ENCODE measurements at places on chromosomes 6 and 20.

DNA sequence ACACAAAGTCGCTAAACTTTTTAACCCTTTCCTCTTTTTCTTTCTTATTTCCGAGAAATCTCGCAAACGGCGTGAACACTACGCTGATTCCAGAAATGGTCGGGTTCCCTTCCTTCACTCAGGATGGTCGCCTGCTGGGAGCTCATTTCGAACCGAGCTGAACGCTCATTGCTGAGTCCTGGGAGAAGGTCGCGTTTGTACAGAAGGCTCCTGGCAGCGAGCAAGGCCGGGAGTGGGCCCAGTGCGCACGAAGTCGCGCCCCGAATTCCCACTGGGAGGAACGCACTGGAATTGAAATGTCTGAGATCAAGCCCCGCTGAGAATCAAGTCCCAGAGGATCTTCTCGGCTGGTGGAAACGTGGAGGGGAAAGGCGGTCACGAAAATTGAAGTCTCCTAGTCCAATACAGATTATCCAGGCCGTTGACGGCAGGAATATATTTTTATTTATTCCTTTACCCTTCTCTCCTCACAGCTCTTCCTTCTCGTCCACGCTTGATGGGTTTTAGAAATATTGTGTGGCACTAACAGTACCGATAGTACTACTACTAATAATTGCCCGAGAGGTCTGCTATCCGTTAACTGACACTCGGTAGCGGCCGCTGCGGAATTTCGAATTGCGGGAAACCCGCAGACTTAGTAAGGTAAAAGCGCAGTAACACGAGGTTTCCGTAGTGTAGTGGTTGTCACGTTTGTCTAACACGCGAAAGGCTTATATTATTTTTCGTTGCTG lies 207.2 kb upstream of the ZNF184 start:
- DNase-seq = no peak

GRCh38 chr20:9141070-9141469 lies 72.2 kb downstream of the PLCB4 start:
- no peak for DNase-seq

- DNase-seq = no peak
Observed at GRCh38 chr6:30570740-30571074, 535 bp upstream of the ABCF1 start.

- no peak for DNase-seq
Observed at GRCh38 chr6:138370631-138371451, 6.9 kb upstream of the SMIM28 start.

GRCh38 chr6:25027221-25027916 lies 91.6 kb upstream of the RIPOR2 start:
- peak; percentile 71 for DNase-seq

DNA sequence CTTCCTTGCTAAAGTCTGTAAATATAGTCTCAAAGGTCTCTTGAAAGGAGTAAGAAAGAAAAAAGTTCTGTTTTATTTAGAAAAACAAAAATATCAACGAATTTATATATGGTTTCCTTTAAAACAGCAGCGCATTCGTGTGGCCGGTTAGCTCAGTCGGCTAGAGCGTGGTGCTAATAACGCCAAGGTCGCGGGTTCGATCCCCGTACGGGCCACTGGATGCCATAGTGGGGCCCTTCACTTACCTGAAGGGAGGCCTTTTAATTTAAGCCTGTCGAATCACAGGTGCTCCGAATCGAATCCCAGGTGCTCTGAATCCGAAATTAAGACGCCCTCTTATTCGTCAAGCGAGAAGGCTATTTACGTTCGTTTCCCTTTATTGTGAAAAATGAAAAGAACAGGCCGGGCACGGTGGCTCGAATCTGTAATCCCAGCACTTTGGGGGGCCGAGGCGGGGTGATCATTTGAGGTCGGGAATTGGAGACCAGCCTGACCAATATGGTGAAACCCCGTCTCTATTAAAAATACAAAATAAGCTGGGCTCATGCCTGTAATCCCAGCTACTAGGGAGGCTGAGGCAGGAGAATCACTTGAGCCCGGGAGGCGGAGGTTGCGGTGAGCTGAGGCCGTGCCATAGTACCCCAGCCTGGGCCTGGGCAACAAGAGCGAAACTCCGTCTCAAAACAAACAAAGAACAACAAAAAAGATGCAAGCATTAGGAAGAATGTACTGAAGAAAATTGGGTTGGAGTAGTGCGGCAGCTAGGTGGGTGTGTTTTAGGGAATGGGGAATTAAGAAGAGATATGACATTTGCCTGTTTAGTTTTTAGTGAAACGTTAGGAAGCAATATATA lies 195.8 kb upstream of the ZNF184 start:
- no peak for DNase-seq

DNA sequence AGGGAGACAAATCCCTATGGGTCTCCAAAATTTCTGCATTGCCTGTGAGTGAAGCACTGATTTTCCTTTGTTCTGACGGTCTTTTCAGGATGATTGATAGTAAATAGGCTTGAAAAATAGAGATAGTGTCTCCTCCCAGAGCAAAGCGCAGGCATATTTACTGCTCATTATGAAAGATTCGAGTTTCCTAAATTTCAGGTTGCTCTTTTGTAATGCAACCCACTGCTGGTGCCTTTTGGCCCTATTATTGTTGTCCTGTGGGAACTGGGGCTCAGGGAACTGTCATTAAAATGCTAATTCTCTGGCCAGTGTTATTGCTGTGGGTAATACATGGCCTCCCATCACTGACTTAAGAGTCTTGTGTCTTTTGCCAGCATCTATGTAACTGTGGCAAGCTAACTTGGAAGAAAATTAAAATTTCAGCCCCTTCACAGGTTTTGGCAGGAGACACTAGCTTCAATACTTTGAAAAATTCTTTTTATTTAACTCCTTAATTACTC lies 754.1 kb upstream of the MAP3K7 start:
- no peak for DNase-seq

DNA sequence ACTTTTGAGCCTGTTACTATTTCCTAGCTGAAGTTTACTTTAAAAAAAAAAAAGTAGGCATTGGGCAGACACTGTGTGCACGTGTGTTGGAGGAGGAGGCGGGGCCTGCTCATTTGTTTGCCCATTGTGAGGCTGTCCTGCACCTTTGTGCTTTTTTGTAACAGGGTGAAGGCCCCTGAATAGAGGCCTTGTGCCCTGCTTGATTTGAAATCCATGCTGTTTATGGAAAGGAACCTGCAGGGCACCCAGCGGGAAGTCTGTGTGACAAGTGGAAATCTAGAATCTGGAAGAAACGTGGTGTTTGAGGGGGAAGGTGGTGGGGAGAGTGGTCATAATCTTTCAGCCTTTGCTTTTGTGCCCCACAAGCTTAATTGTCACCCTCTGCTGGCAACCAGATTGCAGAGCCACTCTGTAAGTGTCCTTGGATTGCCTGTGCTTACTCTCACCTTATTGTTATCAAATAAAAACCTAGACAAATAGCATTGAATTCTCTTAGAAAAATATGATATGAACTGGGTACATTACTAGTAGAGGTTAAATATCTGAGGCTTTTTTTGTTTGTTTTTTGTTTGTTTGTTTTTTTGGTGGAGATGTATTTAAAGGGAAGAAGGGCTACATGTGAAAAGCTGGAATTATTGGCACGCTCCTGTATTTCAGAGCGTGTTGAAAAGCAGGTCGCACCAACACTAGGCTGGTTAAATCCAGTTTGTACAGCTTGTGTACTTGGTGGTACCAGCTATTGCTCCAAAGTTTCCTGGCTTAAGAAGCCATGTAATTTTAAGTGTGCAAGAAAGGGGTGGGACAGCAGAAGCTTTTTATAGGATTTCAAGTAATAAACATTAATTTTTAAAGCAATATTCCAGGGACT lies 156.3 kb downstream of the ARID1B start:
- no peak for DNase-seq

DNA sequence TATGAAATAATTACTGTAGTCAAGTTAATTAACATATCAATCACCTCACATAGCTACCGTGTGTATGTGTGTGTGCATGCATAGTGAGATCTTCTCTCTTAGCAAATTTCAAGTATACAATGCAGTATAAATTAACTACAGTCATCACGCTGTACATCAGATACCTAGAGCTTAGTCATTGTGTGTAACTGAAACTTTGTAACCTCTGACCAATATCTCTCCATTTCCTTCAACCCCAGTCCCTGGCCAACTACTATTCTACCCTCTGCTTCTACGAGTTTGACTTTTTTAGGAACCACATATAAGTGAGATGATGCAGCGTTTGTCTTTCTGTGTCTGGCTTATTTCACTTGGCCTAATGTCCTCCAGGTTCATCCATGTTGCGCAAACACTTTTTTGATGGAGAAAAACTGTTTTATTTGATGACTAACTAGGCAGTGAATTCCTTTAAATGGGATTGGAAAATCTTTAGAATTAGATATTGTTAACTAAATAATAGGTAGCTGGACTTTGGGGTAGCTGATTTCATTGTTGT lies 459.5 kb downstream of the DHX35 start:
- DNase-seq = no peak

DNA sequence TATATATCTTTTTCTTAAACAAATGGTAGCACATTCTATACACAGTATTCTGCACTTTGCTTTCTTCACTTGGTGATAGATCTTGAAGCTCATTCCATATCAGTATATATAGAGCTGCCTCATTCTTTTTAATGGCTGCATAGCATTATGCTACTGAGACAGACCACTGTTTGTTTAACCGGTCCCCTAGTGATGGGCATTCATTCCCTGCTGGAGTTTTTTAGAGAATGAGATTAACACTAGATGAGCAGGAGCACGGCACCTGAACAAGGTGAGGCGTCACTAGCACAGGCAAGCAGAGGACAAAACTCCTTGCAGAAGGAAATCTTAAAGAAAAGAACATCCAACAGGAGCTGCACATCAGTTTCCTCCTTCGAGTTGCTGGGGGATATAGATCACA lies 69.6 kb downstream of the GNAS-AS1 start:
- no peak for DNase-seq

- DNase-seq = no peak
Observed at GRCh38 chr20:32006841-32007786, 3.1 kb upstream of the CCM2L start.

- no peak for DNase-seq
Observed at GRCh38 chr6:101266063-101266462, 127.4 kb upstream of the GRIK2 start.

DNA sequence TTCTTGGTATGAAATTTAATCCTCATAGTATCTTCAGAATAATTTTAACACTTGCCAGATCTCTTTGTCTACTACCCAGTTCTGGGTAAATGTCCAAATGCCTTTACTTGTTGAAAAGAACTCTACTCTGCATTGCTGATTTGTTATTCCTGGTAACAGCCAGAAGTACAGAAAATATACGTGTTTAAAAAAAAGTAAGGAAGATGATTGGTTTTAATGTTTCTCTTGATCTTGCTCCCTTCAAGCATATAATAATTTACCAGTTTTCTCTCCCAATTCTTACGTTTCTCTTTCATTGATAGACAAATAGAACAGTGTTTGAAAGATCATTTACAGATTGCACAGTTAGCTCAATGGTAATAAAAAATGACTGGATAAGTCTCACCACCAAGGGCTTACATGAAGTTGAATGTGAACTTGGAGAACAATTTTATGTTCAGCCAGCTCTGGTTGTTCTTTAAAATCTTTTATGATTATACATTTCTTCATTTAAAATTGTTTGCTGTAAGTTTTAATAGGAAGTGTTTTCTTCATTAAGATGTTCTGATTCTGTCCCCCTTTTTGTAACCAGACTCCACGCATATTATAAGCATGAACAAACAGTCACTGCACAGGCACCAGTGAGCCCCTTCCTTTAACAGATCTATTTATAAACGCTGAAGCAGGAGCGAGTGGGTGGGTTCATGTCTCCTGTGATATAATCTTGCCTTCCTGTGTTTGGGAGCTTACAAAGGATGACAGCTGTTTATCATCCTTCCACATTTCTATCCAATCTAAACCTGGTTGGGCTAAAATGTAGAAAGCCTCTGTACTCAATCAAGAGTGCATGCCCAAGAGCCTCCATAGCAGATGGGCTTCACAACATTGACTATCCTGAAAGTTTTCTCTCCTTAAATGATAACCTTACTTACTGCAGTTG lies 299.5 kb downstream of the PRL start:
- DNase-seq = no peak

DNA sequence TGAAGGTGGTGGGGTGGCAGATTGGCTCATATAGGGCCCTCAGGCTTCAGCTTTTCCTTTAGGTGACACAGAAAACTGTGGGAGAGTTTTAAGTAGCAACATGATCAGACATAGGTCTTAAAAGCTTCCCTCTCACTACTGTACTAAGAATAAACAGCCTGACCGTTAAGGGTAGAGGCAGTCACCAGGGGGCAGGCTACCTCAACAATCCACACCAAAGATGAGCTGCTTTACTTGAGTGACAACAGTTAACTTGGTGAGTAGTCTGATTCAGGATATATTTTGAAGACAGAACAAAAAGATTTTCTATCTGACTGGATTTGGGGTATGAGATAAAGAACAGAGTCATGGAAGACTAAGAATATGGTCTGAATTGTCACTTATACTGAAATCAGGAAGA lies 193.1 kb upstream of the SHLD1 start:
- DNase-seq = peak; percentile 17

DNA sequence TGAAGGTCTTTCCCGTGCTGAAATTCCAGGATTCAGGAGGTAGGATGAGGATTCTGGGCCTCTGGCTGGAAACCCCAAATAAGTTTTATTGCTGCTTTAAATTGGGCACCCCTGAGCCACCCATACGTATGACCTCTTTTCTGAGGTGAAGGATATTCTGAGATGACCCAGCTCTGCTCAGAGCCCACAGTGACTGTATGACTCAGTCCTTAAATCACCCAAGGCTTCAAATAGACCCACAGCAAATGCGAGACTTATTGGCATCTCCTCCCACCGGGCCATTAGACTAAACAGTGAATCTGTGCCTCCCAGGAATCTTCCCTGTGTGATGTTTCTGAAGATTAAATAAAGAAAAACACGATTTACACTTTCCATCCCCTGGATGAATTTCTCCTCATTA lies 9.5 kb downstream of the SIRPG start:
- DNase-seq = no peak

GRCh38 chr20:53646550-53646949 lies 52.9 kb upstream of the ZNF217 start:
- no peak for DNase-seq

Data from CD8-positive, alpha-beta T cell (primary cell).